ENCODE measurements at places on chromosomes 4 and X. TPM values are rescaled to one million over a fixed set of nuclear protein-coding genes. Genes with fewer than 3 reads are reported as not detected.

PNMA5 gene
- total RNA-seq, result not detected

ZMAT1 gene
- total RNA-seq, result 3.9 TPM

XAGE2 gene
- not detected for total RNA-seq

JAKMIP1 gene
- 0.10 TPM for total RNA-seq

FDCSP gene
- total RNA-seq, result not detected

SLITRK2 gene
- 0.06 TPM for total RNA-seq

PLRG1 gene
- total RNA-seq, result 66.8 TPM

BGN gene
- total RNA-seq, result 72.1 TPM

GRCh38 chr4:184284336-184284690 is 66.6 kb upstream of the ENPP6 start:
- no peak for DNase-seq

DNA sequence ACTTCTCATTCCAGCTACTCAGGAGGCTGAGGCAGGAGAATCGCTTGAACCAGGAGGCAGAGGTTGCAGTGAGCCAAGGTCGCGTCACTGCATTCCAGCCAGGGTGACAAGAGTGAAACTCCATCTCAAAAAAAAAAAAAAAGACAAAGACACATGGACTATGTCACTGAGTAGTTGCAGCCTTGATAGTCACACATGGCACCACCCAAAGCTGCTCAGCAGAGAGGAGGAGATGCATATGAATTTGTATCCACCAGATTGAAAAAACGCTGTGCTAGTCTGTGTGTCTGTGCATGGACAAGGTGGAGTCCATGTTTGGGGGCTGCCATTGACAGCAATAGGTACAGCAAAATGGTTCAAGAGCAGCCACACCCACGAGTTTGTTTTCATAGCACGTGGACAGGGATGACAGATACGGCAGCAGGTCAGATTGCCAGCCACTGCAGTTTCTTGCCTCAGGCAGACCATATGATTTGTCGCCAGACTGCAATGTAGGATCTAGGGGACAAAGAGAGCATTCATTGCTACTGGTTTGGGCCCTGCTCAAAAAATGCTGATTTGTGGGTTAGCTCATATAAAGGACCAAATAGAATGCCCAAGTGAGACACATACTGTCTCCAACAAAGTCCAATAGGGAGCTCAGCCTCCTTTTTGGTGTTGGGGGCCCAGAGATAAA is 89.9 kb downstream of the CEP135 start:
- no peak for DNase-seq

DNA sequence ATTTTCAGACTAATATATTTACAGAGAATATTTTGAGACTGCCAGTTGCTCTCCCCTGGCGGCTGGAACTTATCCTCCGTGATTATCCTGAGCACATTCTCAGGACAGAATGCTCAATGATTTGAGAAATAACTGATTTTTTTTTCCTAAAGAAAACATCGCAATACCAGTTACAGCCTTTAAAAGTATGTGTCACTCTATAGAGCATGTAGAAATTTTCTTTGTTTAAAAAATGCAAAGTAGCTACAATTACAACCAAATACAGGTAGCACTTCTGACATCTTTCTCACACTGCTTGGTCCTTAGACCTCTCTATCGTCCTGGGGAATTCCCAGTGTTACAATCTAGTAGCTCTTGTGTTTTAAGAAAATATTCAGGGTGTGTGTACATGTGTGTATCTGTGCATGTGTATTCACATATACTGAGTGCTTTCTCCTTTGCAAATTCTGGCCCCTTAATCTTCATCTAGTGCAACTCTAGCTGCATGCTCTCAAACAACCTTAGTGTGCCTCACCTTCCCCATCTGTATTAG is 13.8 kb downstream of the APBB2 start:
- no peak for DNase-seq

DNA sequence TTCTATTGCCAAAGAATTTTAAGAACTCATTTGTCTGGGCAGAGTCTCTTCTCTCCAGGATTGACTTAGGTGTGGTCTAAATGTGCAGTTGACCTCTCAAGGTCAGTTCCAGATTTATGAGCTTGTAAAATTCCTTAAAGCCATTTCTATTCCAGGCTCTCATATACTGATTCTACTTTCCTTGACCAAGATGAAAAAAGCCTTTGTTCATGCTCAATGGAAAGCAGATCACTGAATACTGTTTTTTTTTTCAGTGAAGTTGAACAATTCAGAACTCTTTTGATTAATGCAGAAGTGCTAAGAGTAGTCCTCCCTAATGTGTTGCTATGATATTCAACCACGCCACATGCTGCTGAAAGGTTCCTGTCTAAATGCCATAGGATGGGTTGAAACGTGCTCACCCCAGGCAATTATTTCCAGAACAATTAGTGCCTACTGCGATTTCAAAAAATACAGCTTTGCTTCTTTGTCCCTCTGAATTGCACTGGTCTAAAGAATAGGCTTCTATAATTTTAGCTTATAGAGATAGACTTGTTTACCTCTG is 312.4 kb upstream of the PABPC5 start:
- DNase-seq, result no peak

DNA sequence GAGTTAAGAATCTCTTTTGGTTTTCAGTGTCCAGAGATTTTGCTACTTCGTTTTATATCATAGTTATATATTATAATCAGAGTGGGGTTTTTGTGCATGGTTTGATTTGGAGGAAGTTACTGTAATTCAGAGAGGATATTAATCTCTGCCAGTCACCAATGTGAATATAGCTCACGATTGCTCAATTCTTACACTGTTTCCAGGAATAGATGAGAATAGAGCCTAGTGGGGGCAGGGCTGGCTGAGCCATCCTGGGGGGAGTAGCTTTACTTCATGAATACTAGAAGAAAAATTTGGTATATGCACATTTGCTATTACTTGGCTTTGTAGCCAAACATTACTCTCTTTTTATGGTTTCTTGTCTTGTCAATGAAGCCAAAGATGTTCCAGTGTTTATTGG is 60.9 kb upstream of the TRPC3 start:
- DNase-seq, result no peak

- DNase-seq, result no peak
Observed at GRCh38 chr4:163673848-163674697, 179.6 kb downstream of the TMA16 start.

DNA sequence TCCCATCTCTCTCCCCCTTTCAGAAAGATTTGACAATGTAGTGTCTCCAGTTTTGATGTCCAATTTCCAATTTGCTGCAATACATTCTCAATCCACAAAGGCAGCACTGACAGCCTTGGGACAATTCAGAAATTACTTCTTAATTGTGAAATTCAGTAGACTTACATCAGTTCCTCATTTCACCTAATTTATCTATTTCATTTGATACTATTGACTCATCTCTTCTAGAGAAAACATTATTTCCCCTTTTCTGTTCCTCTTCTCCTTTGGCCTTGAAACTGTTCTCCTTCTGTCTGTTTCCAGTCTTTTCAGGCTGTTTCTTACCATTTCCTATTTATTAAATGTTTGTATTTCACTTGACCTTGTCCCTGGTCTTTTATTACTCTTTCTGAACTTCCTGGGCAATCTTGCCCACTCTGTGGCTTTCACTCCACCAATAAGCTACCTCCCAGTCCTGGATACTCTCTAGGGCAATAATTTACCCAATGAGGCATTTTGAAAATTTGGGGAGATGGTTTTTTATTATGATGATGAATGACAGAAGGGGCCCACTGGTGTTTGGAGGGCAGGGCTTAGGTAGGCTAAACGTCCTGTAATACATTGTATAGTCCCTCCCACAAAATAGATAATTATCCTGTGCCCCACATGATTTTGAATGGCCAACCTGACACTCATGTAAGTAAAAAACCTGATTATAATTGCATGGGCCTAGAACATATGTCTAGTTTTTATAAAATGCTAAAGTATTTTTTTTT is 498.0 kb upstream of the BOD1L1 start:
- no peak for DNase-seq

- no peak for DNase-seq
Observed at GRCh38 chrX:130100180-130100579, 10.1 kb downstream of the ELF4 start.

DNA sequence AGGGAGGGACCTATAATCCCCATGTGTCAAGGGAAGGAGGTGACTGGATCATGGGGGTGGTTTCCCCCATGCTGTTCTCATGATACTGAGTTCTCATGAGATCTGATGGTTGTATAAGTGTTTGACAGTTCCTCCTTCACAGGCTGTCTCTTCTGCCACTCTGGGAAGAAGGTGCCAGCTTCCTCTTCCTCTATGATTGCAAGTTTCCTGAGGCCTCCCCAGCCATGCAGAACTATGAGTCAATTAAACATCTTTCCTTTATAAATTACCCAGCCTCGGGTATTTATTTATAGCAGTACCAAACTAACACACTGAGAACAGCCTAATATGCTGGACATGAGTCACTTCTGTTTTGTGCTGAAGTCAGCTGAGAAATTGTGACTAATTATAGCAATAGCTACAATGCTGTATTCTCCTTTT is 656.9 kb upstream of the CPEB2 start:
- no peak for DNase-seq
